SK-N-SH treated with all-trans-retinoic acid at 6 μM for 48 hours (cell line): ENCODE measurements at places on chromosomes 6 and 20.

DNA sequence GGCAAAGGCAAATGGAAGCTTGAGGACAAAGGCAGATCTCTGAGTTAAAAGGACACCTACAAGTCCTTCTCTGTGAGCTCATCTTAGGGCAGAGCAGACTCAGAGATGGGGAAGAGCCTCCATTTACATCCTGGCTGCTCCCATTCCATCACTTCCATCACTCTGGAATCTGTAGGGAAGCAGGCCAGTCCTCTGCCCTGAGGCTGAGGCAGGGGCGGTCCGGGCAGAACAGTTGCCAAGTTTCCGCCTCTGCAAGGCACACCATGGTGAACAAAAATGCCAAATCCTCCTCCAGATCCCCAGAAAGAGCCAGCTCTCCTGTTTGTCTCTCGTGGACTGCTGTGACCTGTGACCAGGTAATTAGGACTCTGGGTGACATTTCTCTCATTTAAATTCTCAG, 209.6 kb upstream of the SSTR4 start:
- no peak for ATAC-seq

DNA sequence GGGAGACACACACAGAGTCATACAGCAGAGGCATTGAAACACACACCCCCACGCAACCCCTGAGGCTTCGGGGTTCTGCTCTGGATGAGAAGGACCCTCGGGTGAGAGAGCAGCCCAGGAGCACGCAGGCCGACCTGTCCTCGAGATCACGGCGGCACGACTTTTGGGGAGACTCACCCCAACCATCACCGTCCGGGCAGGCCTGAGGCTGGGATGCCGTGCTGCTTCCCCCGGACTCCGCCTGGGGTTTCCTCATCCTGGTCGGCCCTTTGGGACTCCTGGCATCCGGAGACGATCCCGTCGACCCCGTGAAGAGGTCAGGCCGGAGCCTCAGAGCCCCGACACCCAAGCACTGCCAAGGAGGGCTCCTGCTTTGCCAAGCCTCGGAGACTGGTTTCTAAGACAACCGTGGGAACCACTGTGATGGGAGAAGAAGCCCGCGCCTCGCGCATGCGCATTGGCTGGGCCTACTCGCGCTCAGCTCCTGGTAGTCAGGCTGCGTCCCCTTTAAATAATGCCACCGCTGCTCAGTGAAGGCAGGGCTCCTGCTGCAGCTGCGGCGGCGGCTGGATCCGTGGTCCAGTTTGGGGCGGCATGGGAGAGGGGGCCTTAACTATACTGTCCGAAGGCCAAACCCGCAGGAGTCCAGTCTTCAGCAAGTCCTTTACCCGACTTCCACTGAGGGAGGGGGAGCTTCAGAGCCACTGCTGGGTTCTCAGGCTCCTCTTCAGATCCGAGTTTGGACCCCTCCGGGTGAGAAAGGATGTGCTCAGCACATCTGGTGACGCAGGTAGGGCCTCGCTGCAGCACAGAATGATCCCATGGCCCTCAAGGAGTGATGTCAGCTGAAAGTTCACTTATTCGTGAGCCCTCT, 171.4 kb upstream of the ZNF337 start:
- peak; percentile 66 for ATAC-seq

GRCh38 chr6:165573671-165574070, 89.4 kb downstream of the PDE10A start:
- no peak; the same call in 2 of the 3 replicates for ATAC-seq

DNA sequence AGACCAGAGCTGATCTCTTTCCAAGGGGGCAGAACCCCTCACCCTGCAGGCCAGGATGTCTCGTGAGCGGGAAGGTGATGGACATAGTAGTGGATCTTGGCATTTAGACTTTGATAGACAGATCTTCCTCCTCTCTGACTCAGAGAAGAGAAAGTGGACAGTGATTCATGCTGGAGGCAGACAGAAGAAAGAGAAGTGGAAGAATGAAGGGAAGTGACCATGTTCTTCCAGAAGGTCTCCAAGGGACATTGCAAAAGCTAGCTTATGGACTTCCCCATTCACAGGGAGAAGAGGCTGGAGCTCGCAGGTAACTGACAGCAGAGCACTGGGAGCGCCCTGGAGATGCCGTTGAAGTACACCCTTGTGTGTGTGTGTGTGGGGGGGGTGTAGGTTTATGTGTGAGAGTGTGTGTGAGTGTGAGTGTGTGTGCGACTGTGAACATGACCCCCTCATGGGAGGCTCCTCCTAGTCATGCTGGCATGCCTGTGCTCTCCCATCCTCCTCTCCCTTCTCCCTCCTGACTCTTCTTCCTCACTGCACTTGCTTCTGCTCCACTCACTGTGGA, 8.0 kb upstream of the RAET1L start:
- ATAC-seq, result no peak

DNA sequence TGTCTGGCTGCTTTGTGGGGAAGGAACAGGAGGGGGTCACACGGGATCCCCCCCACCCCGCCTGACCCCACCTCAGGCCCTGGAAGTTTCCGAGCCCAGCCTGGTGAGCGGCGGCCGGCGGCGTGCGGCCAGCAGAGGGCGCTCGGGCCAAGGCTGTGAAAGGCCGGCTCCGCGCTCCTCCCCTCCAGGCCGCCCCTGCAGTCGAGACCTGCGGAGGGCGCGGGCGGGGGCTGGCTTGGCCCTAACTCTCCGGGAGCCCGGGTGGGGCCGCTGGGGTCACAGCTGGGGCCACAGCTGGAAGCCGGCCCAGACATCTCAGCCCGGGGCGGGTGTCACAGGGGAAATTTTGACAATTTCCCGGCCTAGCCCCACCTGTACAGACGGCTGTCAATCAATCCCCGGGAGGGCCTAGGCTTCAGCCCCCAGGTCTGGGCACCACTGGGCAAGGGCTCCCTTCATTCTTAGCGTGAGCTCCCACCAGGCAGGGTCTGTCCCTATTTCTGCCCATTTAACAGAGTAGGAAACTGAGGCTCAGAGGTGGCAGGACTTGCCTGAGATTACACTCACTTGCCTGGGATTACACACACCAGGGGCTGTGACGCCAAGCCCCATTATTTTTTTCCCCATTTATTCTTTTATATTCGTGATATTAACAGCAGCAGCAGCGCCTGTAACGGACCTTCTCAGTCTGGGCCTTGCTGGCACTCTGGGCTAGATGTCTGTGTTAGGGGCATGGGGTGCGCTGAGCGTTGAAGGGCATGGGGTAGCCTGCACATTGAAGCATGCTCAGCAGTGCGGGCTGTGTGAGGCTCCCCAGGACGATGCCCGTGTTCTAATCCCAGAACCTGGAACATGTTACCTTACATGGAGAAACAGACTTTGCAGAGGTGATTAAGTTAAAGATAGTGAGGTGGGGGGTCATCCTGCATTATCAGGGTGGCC, 23.0 kb downstream of the ZBP1 start:
- peak; percentile 92 for ATAC-seq
